ENCODE measurements at places on chromosomes 1 and 21.

- DNase-seq, result peak; percentile 33
These were observed 534 bp downstream of the C1orf56 start for GRCh38 chr1:151047925-151048644.

GRCh38 chr1:228530951-228531731, 44.0 kb downstream of the RNF187 start:
- DNase-seq, result no peak

DNA sequence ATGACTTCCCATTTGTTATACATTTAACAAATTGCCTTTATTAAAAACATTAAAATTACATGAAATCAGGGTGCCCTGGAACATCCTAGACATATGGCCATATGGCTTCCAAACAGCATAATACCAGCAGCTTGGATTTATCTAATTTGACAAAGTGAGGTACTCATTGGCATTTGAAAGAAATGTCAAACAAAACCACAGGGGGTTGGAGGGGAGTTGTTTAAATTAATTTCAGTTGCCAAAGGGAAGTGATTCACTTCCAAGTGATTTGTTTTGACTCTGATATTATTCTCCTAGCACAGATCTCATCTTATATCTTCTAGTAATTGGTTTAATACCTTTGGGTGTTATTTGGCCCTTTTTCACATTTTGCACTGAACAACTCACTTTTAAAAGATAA, 24.5 kb upstream of the POU2F1 start:
- no peak for DNase-seq

GRCh38 chr1:151312411-151312810, 14.8 kb downstream of the PI4KB start:
- no peak for DNase-seq

DNA sequence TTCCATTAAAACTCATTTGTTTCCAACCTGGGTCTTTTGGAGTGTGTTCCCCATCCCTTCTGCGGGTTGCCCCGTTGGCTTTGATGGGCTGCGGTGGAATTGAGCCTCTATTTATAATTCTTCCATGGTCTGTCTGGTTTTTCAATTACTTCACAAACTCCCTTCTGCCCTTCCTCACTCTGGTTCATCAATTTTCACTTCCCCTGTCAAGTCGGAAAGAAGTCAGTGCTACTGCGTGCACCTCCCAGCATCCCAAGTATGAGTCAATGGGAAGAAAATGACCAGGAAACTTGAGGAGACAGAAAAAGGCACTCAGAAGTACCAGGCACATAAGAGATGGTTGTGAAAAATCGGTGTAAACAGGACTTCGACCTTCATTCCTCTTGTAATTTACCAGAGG, 126.2 kb downstream of the KAZN start:
- no peak for DNase-seq

DNA sequence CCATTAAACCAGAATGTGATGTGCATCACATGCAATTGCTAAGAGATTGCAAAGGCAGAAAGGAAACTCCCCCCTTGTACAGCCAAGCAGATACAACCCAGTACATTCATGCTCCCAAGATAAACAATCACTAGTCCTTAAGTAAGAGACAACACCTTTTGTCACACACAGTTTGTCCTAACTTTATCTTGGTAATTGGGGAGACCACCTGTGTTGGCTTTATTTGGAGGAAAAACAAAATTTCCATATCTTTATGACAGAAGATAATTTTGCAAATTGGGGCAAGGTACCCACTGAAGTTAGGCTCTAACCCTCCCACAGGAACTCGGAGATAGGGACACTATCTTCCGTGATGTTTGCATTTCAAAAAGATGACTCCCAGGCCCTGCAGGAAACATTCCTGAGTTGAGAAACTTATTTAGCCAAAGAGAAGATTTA, 175.0 kb upstream of the TNR start:
- no peak for DNase-seq

DNA sequence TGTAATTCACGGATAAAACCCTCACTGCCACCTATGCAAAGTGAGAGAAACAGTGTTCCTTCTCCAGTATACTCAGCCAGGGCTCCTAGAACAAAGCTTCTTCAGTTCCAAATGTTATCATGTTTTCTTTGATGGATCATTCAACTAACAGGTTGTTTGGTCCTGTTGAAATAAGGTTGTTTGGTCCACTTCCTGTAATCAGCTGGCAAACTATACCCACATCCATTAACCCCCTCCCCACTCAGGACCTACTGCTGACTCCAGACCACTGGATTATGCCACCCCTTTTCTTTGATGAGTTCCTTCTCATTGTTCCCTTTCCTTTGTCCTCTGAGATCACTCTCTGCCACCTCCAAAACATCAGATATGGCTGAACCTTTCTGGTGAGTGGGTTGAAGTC, 267.7 kb upstream of the USP25 start:
- no peak for DNase-seq

GRCh38 chr1:184036517-184036949, 995 bp downstream of the COLGALT2 start:
- no peak for DNase-seq

GRCh38 chr1:163673759-163674151, 352.0 kb downstream of the NUF2 start:
- DNase-seq, result no peak

GRCh38 chr1:211738691-211739301, 63.4 kb upstream of the NEK2 start:
- no peak for DNase-seq

GRCh38 chr1:66890621-66891020, 34.0 kb downstream of the DNAI4 start:
- DNase-seq, result no peak

DNA sequence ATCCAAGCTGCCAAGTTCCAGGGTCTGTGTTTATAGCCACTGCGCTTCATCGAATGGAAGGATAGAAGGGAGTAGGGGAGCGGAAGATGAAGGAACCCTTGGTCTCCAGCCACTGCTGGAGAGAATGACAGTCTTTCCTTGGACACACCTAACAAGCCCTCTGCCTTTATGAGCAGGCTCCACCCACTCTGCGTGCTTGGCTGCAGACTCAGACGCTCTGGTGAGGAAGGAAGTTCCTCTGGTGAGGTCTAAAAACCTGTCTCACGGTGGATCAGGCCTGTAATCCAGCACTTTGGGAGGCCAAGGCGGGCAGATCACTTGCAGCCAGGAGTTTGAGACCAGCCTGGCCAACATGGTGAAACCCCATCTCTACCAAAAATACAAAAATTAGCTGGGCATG, 55.4 kb downstream of the MATN1 start:
- no peak for DNase-seq

Measured in activated T-helper 1 cell treated with Interleukin-2 at 50 U/mL for 16 hours (primary cell).